Muscle of leg (tissue), 16 donors: ENCODE measurements at places on chromosomes 6 and 20. TPM values are rescaled to one million over a fixed set of nuclear protein-coding genes. Genes with fewer than 3 reads are reported as not detected.

DNA sequence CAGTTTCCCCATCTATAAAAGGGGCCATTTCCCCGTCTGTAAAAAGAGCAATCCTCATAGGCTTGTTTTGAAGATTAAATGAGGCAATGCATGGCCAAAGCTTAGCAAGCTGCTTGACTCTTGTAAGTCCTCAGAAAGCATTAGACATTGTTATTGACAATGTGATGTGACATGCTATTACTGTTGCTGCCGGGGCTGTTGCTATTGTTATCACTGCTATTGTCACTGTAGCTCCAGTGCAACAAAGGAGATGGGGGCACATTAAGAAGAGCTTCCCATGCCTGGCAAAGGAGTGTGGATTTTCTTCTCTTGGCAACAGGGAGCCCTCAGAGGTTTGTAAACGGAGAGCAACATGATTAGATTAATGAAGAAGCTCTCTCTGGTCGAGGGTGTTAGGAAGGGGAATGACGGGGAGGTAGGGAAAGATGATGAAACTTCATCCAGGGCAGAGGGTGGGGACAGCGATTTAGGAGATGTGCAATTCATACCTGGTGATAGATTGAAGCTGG, 33.1 kb upstream of the FAM83D start:
- DNase-seq = no peak

GRCh38 chr6:55713436-55713835, 134.4 kb upstream of the HMGCLL1 start:
- peak; percentile 82 for DNase-seq

- no peak for DNase-seq
Measured at GRCh38 chr20:60570481-60571277, 612.5 kb downstream of the CDH26 start.

GRCh38 chr20:33784225-33784624, 26.9 kb upstream of the CHMP4B start:
- DNase-seq = no peak

DNA sequence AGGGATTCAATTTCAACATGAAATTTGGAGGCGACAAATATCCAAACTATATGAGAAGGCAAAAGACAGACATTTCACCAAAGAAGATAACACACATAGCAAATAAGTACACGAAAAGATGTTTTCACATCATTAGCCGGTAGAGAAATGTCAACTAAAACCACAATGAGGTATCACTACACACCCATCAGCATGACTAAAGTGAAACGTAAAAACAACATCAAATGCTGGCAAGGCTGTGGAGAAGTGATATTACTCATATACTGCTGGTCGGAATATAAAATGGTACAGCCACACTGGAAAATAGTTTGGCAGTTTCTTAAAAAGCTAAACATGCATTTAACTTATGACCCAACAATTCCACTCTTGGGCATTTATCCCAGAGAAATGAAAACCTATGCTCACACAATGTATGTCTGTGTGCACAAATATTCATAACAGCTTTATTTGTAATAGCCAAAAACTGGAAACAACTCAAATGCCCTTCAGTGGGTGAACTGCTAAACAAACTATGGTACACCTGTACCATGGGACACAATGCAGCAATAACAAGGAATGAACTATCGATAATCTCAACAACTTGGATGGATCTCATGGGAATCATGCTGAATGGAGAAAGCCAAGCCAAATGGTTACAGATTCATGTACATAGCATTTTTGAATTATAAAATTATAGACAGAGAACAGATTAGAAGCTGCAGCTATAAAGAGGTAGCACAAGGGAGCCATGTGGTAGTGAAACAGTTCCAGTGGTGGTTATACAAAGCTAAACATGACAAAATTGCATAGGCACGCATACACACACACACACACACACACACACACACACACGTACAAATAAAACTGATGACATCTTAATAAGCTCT, 8.6 kb downstream of the ADAT2 start:
- no peak for DNase-seq

- DNase-seq = peak; percentile 95
Measured at GRCh38 chr6:157669747-157670216, 153.3 kb upstream of the SNX9 start.

DNA sequence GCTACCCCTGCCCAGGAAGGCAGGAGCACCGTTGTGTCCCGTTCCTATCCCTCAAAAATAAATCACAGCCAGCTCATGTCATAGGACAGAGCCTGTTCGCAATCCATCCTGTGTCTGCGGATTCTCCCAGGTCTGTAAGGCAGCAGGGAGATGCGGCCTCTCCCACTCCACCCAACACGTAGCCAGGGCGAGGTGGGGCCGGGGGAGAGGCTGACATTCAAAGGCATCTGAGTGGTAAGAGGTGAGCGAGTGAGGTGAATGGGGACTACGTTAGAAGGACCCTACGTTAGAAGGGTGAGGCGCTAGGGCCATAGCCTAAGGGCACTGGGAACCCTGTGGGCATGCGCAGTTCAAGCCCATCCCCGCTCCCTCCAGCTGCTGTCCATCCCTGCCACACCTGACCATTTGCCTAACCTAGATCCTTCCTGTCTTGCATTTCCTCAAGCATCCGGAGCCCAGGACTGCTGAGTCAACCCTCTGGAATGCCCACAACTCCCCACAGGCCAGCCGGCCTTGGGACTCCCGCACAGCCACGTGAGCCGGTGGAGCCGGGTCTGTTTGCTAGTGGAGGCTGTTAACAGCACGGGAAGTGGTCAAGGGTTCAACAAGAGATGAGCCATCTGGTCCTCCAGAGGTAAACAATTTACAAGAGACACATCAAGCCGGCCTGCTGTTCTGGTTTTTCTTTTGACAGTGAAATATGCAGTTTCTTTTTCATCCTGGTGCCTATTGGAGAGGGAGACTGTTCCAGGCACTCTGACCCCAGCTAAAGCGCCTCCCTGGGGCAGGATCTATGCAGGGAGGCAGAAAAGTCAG, 45.9 kb downstream of the RIPOR3 start:
- DNase-seq = no peak

- DNase-seq = peak; percentile 52
Measured at GRCh38 chr20:11496380-11496779, 421.3 kb upstream of the BTBD3 start.

DNA sequence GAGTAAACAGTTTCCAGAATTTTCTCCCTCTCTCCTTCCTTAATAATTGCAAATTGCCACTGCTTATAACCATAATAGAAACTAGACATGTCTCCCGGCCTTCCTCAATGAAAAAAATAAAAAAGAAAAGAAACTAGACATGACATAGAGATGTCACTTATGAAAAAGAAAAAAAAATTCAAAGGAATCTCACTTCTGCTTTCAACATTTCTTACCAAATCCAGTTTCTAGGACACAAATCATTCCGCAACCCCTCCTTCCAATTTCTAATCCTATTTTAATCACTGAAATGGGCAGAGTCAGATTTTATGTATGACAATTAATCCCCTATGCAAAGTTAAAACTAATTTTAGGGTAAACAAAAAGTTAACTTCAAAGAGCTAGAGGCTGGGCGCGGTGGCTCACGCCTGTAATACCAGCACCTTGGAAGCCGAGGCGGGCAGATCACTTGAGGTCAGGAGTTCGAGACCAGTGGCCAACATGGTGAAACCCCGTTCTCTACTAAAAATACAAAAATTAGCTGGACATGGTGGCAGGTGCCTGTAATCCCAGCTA, 40.1 kb upstream of the EEF1A1 start:
- DNase-seq = no peak

DNA sequence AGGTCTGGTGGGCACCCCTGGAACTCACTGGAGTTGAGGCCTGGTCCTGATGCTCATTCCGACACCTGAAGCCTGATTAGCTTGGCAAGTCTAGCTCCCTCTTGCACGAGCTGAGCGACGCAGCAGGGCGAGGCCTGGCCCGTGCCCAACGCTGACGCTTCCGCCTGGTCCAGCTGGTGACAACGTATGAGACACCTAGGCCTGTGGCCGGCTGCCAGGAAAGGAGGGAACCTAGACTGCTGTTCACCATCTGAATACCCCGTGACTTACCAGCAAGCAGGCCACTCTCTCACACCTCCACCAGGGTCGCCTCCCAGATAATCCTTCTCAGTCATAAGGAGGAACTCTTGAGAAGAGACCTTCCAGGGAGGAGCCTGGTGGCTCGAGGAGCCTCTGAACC, 24.5 kb downstream of the YTHDF1 start:
- no peak for DNase-seq

DNA sequence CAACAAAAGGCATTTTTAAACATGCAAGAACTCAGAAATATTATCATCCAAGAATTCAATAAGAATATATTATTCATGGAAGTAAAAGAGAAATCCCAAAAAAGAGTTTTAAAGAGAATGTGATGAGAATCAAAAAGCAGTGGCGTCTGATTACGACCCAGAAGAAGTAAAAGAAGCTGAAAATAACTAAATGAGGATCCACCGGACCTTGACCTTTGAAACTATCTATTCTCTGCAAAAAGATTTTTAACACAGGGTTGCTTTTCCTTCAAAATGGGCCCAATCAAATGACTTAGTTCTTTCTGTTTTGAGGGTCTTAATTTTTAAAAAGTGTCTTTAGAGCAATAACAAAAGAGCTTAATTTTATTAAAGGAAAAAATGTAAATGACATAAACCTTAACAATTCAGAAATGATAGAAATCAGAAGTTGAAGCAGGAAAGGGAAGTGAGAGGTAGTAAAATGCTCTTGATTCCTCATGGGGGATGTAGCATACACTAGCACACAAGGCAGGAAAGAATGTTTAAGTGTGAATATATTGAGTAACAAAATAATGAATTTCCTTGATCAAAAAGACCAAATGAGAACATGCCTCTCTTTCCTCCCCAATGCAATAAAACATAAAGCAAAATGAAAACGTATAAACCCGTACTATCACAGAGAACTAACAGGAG, 223.1 kb upstream of the PRDM1 start:
- no peak for DNase-seq

DNA sequence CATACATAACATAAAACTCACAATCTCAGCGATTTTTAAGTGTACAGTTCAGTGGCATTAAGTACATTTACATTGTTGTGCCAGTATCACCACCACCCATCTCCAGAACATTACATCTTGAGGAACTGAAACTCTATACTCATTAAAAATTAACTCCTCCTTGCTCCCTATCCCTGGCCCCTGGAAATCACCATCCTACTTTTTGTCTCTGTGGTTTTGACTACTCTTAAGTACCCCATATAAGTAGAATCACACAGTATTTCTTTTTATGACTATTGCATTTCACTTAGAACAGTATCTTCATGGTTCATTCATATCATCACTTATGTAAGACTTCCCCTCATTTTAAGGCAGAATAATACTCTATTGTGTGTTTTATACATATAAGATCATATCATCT, 1108.1 kb downstream of the GRIK2 start:
- no peak for DNase-seq

GRCh38 chr6:51459958-51460357, 627.5 kb downstream of the PKHD1 start:
- no peak for DNase-seq

DNA sequence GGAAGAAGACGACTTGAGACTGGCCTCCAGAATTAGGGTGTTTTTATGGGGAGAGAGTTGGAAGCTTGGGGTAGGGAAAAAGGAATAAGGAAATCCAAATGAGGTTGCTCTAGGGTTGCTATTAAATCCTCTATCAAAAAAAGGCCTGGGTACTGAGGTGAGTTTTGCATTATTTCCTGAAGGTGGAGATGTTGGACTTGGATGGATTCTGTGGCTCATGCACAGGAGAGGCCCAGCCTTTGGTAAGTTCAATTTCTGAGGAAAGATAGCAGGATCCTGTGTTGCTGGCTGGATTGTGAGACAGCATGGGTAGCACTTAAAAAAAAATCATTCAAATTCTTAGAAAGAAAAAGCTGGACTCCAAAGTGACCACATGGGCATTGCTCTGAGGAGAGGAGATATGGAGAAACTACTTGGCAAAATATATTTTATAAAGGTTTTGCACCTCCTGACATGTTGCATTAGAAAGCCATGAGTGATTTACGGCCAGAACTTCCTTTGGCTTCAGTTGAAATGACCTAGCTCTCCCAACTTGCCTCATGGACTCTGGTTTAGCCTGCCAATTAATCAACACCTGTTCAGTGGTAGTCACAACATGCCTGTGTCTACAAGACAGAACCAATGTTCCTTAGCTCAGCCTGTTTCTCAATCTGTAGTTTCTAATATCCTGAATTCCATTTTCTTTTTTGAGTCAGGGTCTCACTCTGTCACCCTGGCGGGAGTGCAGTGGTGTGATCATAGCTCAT, 152.1 kb upstream of the RALGAPA2 start:
- DNase-seq = peak; percentile 69

DNA sequence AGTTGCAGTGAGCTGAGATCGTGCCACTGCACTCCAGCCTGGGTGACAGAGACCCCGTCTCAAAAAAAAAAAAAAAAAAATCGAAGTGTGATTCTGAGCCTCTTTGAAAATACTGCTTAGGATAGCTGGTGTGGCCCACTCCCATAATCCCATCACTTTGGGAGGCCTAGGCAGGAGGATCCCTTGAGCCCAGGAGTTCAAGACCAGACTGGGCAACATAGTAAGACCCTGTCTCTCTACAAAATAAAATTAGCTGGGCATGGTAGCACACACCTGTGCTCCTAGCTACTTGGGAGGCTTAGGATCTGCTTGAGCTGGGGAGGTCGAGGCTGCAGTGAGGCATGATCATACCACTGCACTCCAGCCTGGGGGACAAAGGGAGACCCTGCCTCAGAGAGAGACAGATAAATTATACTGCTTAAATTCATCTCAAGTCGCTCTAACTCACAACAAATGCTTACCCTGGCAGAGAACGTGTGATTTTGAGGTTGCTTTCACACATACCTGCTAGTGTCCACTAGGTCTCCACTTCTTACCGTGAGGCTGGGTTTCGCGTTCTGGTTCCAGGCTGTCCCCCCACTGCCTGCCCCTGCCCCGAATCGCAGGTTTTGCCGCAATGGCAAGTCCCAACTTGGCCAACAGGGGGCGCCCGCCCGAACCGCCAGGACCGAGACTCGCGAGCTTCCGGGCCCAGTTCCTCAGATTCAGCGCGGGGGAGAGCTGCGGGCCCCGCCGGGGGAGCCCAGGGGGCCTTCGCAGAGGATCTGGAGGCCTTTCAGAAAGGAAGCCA, 12.3 kb upstream of the TMC2 start:
- peak; percentile 90 for DNase-seq

DNA sequence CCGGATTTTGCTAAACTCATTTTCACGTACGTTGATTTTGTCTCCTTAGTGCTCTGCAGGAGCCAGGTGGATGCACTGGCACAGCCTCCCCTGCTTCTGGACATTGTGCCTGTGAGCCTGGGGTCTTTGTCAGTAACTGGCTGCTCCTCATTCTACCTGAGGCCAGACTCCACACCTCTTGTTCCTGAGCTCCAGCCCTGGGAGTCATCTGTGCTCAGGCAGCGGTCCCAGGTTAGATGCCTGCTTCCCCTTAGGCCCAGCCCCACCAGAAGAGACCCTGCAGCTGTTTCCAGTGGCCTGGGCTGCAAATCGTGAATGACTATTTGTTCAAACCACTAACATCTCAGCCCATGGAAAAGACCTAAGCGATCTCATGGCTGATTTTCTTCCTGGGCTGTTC, 129.1 kb downstream of the ERMARD start:
- no peak for DNase-seq

Gene CRYBG1
- 2.8 TPM for total RNA-seq

Gene MAN1A1
- total RNA-seq = 34.9 TPM

Gene HSPA1L
- 2.3 TPM for total RNA-seq

Gene ACTR5
- 6.3 TPM for total RNA-seq

Gene GJA1
- 55.9 TPM for total RNA-seq

Gene C6orf15
- total RNA-seq = not detected

Gene SIRPB2
- total RNA-seq = 0.84 TPM

Gene PDYN
- not detected for total RNA-seq
